MV-4-11 (cell line): ENCODE measurements at places on chromosomes 3 and 15.
A peak's percentile ranks its signal among the peaks of the same experiment; 100 is the strongest.

GRCh38 chr15:38724827-38725226 lies 160.2 kb upstream of the RASGRP1 start:
- no peak for DNase-seq

GRCh38 chr3:30692498-30693130 lies 86.2 kb downstream of the TGFBR2 start:
- no peak for DNase-seq

- DNase-seq = no peak
Observed at GRCh38 chr3:108590460-108590859, 938 bp downstream of the DZIP3 start.

DNA sequence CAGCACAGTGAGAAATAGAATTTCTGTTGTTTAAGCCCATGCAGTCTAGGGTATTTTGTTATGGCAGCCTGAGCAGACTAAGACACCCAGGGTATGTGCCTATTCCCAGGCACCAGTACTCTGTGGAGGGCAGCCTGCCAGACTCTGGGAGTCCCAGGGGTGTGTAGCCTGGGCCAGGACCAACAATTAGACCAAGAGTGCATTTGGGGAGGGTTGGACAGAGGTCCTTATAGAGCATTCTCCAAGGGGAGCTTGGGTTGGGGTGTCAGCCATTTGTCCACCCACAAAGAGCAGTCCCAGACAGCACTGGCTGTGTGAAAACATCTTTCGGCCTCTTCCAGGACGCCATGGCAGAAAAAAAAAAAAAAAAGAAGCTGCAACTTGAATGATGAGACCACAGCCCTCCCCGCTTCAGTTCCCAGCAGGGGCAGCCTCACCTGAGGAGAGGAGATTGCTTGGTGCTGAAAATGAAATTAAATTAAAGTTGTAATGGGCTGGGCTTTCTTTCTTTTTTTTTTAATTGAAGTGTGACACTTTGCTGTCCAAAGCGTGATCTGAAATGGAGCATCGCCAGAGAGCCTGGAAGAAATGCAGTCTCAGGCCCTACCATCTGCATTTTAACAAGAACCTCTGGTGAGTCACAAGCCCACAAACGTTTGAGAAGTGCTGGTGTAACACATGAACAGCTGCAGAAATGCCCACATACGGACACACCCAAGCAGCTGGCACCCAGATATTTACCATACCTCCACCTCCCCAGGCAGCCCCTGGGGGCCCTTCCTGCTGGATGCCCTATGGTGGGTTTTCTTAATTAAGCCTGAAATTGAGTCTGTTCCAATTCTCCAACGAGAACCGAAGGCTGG lies 21.3 kb upstream of the CAV3 start:
- DNase-seq = peak; percentile 86

DNA sequence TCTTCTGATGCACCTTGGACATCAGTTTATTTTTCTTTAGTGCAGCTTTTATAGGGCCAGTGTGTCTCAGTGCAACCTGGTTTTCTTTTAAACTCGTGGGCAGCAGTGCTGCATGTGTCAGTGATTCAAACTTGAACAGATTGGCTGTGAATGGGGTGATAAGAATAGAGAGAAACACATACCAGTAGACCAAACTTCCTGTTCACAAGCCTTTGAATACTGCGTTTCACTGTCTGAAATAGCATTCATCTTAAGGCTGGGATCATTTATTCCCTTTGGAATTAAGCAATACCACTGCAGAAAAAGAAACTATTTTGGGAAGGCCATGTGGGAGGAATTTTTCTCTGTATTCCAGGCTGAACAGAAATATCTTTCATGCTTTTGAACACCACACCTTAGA lies 51.7 kb downstream of the PHLDB2 start:
- no peak for DNase-seq

- peak; percentile 23 for DNase-seq
Observed at GRCh38 chr3:185631508-185632206, 45.6 kb downstream of the SENP2 start.

- no peak for DNase-seq
Observed at GRCh38 chr3:187870360-187871203, 125.3 kb upstream of the BCL6 start.

GRCh38 chr15:96457841-96458240 lies 127.3 kb downstream of the NR2F2 start:
- DNase-seq = no peak

GRCh38 chr15:82122746-82123400 lies 77.1 kb upstream of the MEX3B start:
- DNase-seq = no peak

- peak; percentile 11 for DNase-seq
Observed at GRCh38 chr15:101014921-101015841, 96.0 kb downstream of the LRRK1 start.
